ENCODE measurements at places on chromosomes 11 and 22. TPM values are rescaled to one million over a fixed set of nuclear protein-coding genes. Genes with fewer than 3 reads are reported as not detected.

- no peaks in the 10 kb centered on the region for H3K27me3 ChIP-seq
- no peak overlapping the region for H3K27ac ChIP-seq
- DNase-seq = no peak
- no peaks in the 10 kb centered on the region for H3K4me1 ChIP-seq
Measured at GRCh38 chr22:45709866-45710265, 38.2 kb downstream of the ATXN10 start.

DNA sequence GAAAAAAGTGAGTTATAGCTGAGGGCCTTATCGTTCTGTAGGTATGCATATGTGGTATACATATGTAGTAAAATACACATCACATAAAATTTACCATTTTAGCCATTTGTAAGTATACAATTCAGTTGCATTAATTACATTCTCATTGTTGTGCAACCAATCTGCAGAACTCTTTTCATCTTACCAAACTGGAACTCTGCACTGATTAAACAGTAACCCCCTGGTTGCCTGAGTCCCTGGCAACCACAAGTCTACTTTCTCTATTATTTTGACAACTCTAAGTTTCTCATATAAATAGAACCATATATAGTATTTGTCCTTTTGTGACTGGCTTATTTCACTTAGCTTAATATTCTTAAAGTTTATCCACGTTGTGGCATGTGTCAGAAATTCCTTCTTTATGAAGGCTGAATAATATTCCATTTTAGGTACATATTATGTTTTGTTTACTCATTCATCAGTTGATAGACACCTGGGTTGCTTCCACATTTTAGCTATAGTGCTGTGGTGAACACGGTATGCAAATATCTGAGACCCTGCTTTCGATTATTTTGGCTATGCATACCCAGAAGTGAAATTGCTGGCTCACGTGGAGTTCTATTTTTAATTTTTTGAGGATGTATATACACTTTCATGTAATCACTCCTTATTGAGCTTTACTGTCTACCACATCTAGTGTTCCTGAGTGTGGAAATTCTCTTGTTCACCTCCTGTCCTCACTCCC lies 1.6 kb upstream of the DDX10 start:
- H3K27me3 ChIP-seq = no peaks in the 10 kb centered on the region
- H3K4me1 ChIP-seq = peaks cover 11% of the 10 kb centered on the region
- no peaks in the 10 kb centered on the region for H3K36me3 ChIP-seq
- no peak overlapping the region for H3K4me3 ChIP-seq
- H3K27ac ChIP-seq = no peak overlapping the region

GRCh38 chr11:64929625-64930024 lies 5.1 kb downstream of the PPP2R5B start:
- peaks cover 9% of the 10 kb centered on the region for H3K4me1 ChIP-seq
- DNase-seq = no peak
- no peak overlapping the region for H3K27ac ChIP-seq

VSIG2 gene
- polyA plus RNA-seq = not detected

Data from small intestine (tissue), 16 donors.